ENCODE measurements at places on chromosomes 1 and 21.

GRCh38 chr21:45484318-45484717 is 57.9 kb downstream of the SLC19A1 start:
- DNase-seq, result no peak

DNA sequence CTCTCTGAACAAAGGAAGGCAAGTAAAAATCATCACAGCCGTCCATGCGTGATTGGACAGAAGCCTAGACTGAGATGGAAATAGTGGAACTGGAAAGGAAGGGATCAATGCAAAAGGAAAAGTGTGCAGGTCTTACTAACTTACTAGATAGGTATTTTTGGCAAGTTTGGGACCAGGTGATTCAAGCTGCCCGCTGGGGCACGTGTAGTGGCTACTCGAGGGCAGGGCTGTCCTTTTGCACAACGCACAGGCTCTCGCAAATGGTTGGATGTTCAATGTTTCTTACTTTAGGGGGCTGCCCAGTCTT is 566 bp upstream of the ALG6 start:
- DNase-seq, result no peak

- DNase-seq, result no peak
Observed at GRCh38 chr1:54081306-54082270, 28.2 kb downstream of the TCEANC2 start.

DNA sequence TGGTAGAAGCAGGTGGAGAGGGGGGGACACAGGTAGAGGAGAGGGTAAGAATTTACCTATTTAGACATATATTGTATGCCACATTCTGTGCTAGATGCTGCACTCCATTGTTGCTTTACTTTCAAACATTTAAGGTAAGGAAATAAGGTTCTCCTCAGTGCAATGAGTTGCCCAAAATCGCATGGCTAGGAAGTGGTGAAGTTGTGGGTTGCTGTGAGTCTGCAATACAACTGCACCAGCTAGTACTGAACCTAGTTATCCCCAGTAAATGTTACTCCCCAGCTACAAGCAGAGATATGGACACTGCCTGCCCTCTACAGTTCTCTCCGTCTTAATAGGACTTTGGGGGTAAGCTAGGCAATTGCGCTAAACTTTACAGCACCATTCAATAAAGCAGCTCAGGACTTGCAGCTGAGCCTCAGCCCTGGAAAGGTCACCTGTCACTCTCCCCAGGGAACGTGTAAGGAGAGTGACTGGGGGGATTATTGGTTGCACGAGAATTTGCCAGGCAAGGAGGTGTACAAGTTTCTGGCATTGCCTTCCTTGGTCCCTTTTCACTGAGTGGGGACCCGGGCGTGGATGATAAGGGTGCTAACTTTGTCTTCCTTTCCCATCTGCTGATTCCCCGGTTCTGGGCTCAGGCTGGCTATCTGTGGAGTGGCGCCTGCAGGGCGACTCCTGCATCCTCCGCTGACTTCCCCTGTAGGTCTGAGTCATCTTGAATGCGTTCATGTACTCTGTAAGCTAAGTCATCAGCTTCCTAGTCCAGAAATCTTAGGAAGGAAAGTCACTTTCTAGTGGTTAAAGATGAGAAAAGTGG is 71.3 kb upstream of the CNTN2 start:
- no peak for DNase-seq

DNA sequence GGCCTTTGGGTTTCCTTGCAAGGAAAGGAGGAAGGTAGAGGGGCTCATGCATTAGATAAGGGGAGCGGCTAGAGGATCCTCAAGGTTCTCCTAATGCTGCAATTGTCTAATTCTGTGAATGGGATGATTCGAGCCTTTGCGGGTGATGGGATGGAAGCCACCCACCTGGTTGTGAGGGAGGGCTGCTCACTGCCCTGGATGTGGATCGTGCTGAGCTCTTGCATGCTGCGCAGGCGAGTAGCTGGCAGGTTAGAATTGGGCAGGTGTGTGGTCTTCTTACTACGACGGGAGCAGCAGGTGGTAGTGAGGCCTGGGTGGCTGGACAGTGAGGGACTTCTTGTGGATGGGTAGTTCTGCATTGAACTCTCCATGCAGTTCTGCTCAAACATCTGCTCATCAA is 21.2 kb downstream of the DDX20 start:
- no peak for DNase-seq
